Uterus (tissue), 4 donors: ENCODE measurements at places on chromosomes 3 and 15. TPM values are rescaled to one million over a fixed set of nuclear protein-coding genes. Genes with fewer than 3 reads are reported as not detected.

GRCh38 chr3:47394140-47394870 lies 13.5 kb downstream of the PTPN23 start:
- no peak for DNase-seq

GRCh38 chr3:71973274-71974030 lies 188.5 kb upstream of the PROK2 start:
- no peak for DNase-seq

DNA sequence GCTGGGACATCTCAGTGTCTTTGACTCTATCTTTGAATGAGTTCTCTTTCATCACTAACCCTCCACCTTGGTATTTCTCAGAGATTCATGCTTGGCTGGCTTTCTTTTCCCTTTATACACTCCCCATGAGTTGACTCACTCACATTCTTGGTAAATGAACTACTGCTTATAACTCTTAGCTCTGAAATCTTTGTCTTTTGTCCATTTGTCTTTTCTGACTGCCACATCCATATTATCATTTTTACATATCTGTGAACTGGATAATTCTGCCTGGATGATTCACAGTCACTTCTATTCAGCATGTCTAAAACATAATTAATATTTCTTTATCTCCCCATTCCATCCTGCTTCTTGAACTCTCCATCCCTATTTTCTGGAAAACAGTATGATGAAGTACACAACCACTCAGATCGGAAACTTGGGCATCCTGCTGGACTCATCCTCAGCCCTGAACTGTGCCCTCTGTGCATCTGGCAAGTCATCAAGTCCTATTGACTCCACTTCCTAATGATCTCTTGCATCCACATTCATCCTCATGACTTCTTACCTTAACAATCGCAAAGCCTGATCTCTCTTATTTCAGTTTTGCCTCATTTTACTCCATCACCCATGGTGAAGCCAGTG lies 66.9 kb downstream of the KCNAB1 start:
- no peak for DNase-seq

DNA sequence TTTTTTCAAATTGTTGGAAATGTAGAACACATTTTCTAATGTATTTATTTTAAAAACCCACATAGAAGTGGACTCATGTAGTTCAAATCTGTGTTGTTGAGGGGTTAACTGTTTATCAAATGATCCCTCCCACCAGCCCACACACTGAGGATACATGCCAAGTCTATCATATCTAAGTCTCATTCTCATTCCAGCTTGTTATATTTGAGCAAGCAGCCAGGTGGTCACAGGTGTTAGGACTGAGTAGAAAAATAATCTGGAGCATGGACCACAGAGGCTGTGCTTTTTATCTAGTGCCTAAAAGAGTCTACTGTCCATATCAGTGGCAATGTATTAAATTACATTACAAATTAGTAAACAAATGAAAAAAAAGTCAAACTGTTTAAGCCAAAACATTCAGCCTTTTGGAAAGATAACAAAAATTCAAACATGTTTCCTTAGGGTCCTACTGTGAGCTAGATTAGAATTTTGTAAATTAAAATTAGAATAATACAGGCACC lies 20.7 kb upstream of the SPESP1 start:
- DNase-seq, result no peak

GRCh38 chr3:98482717-98483482 lies 14.6 kb upstream of the OR5K2 start:
- no peak for DNase-seq

- DNase-seq, result no peak
Measured at GRCh38 chr3:138442433-138442832, 8.0 kb downstream of the ESYT3 start.

- no peak for DNase-seq
Measured at GRCh38 chr3:29215948-29216347, 64.9 kb upstream of the RBMS3 start.

TRNT1 gene
- 13.8 TPM for total RNA-seq

TYRO3 gene
- total RNA-seq, result 22.7 TPM

CTXND1 gene
- not detected for total RNA-seq

ADAMTS17 gene
- total RNA-seq, result 17.1 TPM

RAD18 gene
- 17.6 TPM for total RNA-seq
